ENCODE measurements at places on chromosomes 1 and 21.

GRCh38 chr1:229192853-229193252, 78.1 kb upstream of the RAB4A start:
- DNase-seq: no peak

- DNase-seq: peak; percentile 50
Measured at GRCh38 chr1:16038620-16038912, 5.0 kb upstream of the CLCNKB start.

DNA sequence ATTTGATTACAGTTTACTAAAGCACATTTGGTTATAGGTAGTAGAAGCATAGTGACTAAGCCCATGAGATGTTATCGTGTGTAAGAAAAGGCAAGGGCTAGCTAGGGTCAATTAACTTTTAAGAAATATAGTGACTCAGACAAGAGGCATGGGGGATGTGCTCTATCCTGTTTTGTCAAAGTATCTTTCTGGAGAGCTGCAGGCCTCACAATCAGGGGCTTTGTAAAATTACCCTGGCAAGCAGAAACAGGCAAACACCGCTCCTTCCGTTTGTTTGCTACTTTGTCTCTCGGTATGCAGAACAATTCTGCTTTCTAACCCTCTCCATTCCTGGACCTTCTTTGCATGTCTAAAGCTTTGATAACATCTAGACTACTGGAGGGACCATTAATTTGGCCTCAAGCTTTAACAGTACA, 26.1 kb upstream of the ZNF697 start:
- DNase-seq: peak; percentile 92

GRCh38 chr1:48649880-48650279, 126.8 kb downstream of the BEND5 start:
- DNase-seq: no peak

DNA sequence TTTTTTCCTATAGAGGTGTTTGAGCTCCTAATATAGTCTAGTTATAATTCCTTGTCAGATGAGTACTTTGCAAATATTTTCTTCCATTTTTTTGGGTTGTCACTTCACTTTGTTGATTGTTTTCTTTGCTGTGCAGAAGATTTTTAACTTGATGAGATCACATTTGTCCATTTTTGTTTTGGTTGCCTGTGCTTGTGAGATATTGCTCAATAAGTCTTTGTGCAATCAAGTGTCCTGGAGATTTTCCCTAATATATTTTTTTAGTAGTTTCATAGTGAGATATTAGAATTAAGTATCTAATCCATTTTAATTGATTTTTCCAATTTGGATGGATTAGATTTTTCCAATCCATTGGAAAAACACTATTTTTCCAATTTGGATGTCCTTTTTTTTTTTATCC, 1395.5 kb downstream of the PLA2G4A start:
- no peak for DNase-seq

Data from M059J (cell line).